ENCODE measurements at places on chromosomes 6 and 20.

DNA sequence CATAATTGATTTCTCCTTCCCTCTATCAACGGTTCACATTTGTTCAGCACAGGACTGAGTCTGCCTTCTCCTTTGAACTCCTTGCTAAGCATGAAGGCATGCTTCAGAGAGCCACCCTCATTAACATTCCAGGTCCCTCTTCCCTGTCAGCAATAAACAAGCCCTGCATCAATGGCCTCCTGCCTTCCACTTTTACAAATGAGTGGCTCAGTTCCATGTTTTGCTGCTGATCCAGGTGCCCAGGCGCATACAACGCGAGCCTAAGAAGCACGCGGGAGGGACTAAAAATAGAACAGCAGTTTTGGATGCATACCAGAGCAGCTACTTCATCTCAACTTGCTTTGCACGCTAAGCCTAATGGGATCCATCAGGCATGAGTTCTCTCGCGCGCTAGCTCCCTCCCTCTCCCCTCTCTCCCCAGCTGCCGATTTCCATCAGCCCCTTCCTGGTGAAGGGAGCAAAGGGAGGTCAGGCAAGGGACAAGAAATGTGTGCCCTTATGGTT lies 53.4 kb downstream of the TRAF3IP2 start:
- DNase-seq, result no peak

DNA sequence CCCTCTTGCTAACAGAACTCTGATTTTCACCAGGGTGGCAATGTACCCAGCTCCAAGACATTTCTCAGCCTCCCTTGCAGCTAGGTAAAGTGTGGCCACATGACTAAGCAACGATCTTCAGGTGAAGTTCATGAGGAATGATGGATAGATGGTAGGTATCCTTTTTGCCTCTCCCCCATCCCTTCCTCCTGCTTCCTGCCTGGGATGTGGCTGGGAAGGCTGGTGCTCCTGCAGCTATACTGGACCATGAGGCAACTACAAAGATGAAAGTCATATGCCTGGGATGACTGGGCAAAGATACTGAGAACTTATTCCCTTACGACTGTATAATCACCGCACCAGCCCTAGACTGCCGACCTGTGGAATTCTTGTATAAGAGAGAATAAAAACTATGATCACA lies 13.4 kb downstream of the ZNF335 start:
- no peak for DNase-seq

GRCh38 chr6:38150021-38150420 lies 330.5 kb downstream of the ZFAND3 start:
- DNase-seq, result no peak

DNA sequence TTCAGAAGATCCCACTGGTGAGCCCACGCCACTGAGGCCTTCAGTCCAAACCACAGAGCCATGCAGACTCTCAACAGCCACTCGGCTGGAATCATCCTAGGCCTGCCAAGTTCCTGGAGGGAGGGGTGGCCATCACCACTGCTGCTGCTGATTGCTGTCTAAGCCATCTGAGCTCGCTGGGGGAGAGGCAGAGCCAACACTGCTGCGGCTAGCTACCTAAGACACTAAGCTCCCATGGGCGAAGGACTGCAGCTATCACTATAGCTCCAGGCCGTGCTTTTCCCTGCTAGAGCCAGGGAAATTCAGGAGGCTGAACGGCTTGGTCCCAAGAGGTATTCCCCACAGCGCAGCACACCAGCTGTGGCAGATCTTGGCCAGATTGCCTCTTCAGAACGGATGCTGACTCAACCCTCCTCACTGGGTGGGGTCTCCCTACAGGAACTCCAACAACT lies 73.6 kb downstream of the TBC1D32 start:
- DNase-seq, result no peak

DNA sequence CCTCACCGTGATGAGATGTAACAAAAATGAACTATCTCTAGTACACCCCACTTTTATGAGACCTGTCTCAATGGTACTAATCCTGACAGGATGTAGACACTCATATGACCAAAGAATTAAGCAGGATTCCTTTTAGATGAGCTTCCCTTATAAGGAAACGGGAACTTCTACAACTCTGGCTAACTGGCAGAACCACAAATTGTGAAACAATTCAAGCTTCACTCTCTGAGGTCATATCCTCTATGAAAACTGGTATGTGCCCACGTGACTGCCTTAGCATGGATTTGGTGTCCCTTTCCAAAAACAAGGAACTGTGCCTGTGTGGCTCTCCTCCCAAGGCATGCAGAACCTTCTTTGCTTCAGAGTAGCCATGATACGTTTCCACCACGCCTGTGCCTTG lies 14.1 kb upstream of the CPNE5 start:
- DNase-seq, result no peak

DNA sequence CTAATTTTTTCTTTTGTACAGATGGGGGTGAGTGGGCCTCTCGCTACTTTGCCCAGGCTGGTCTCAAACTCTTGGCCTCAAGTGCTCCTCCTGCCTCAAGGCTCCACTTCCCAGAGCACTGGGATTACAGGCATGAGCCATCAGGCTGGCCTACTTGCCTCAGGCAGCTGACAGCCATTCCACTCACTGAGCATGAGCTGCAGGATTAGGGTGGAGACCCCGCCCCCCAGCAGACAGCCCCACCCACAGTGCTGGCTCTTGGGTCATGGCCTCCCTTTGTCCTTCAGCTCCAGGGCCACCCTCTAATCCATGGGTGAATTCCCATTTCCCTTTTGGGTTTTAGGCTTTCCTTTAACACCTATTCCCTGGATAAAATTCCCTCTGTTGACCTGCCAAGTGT lies 82.1 kb downstream of the BFSP1 start:
- DNase-seq, result no peak

DNA sequence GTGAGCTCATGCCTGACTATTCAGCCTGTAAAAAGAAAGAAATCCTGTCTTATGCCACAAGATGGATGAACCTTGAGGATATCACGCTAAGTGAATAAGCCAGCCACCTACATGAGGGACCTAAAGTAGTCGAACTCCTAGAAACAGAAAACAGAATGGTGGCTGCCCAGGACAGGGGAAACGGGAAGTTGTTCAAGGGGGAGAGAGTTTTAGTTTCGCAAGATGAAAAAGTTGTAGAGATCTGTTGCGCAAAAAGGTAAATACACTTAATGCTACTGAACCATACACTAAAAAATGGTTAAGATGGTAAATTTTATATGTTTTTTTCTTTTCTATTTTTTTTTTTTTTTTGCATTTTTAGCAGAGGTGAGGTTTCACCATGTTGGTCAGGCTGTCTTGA lies 74.1 kb upstream of the RALY start:
- no peak for DNase-seq

- DNase-seq, result no peak
Measured at GRCh38 chr20:18288749-18289267, 481 bp downstream of the ZNF133 start.
